ENCODE measurements at places on chromosomes 16 and 17.

GRCh38 chr16:79037521-79038373, 562.8 kb downstream of the MAF start:
- no peak for DNase-seq

DNA sequence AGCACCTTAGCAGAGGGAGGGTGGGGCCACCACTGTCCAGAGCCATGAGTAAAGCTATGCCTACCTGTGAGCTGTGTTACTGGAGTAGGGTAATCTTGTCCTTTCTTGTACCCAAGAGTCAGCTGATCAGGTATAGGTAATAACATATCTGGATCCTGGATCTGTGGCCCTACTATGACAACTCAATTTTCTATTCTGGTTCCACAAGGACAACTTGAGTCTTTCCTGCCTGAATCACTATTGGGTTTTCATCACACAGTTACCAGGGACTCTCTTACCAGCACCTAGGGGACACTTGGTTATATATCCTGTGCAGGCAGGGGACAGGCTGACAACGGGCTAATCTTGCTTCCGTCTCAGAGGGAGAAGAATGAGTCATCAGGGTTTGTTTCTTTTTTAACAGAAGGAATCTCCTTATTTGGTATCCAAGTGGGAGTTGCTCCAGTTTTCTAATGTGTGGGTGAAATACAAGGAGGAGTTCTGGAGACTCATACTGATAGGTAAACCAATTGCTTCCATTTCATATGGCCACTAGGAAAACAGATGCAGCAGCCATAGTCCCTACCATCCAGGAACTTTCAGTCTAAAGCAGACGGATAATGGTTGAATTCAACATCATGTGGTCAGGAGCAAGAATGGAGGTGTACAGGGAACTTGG, 6.8 kb downstream of the ZNF267 start:
- DNase-seq: no peak

DNA sequence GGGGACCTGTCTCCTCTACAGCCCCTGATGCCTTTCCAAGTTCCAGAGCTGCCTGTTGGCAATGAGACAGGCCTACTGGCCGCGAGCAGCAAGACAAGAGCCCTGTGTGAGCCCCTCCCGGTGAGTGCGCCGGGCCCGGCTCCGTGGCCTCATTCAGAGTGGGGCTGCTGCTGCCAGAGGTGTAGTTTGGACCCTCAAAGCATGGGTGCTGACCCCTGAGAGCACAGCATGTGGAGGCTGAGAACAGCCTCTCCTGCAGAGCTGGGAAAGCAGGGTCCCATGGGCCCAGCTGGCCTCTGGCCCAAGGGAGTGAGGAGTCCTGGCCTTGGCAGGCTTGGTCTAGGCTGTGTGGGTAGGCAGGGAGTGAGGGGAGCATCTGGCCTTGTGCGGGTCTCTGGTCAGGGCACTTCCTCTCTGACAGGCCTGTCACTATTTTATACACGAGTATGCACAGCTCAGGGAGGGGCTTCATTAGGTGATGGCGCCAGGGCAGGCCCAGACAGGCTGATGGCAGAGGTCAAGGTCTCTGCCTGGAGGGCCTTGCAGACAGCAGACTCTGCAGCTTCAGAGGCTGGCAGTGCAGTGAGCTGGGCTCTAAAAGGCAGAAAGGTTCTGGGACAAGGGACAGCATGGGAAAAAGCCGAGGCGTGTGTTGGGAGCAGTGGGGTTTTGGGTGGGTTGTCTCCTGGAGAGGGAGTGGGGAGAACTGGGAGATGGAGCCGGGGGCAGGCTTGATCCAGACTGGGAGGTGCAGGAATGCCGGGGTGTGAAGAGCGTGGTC, 43.4 kb downstream of the ADCY7 start:
- DNase-seq: peak; percentile 40

DNA sequence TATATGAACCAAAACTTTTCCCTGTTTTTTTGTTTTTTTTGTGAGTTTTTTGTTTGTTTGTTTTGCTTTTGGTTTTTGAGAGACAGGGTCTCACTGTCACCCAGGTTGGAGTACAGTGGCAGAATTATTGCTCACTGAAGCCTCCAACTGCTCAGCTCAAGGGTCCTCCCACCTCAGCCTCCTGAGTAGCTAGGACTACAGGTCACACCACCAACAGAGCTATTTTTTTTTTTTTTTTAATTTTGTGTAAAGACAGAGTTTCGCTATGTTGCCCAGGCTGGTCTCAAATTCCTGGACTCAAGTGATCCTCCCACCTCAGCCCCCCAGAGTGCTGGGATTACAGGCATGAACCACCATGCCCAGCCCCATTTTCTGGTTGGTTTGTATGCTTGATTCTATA, 28.6 kb downstream of the CMTM4 start:
- no peak for DNase-seq

DNA sequence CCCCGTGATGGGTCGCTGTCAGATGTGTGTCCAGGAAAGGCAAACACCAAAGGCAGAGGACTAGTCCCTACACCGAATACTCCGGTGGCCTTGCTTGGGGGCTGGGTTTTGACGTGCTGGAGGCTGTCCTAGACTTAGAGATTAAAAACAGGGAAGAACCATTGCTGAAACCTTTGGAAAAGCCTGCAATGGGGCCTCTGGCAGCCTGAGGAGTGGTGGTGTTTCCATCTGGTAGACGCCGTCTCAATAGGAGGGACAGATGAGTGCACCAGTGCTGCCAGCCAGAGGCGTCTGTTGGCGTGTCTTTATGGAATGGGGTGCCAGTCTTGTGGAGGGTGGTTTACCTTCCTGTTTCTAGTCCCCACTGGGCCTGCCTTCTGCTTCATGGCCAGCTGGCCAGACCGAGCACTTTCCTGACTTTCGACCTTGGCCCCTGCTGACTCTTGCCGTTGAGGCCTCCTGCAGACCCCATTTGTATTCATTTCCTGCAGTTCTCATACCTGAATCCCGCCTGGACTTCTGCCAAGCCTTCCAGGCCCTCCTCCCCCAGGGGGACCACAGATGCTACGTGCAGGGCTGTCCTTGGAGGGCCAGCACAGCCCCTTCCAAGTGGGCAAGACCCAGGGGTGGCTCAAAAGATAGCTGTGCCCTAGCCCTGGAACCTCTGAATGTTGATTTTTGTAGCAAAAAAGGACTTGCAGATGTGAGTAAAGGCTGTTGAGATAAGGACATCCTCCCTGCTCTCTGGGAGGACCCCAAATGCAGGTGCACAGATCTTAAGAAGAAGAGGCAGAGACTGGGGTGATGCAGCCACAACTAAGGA, 1.9 kb upstream of the DNASE1 start:
- DNase-seq: peak; percentile 35

DNA sequence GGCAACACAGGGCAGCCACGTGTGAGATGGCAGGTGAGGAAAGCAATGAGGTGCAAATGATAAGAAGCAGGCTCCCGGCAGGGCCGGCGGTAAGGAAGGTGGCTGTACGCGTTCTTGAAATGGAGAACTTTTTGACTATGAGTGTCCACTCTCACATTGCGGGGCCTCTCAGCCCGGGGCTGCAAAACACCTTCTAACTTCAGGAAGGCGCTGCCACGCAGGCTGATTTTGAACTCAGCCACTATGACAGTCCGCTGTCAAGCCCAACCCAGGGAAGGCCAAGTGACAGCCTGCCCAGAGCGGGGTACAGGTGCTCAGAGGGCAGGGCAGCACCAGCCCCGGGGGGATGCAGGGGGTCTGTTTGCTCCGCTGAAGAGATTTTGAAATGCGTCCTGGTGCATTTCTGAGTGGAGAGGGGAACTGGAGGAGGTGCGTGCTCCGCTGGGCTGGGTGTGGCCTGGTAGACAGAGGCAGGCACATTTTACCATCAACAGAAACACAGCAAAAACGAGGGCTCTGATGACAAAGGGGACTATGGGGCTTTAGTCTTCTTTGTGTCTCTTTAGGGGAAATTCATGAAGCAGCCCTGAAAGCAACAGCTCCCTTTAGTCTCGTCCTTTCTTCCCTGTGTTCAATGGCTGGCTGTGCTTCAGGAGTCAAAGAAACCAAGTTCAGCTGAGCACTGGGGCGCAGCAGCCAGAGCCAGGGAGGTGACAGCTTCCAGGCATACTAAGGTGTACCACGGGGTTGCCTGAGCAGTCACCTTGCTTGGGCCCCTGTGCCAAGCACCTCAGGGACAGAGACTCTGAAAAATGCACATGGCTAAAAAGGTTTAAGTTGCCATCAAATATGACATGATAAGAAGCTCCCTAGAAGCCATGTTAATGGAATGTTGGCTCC, 14.6 kb upstream of the SREBF1 start:
- DNase-seq: no peak

DNA sequence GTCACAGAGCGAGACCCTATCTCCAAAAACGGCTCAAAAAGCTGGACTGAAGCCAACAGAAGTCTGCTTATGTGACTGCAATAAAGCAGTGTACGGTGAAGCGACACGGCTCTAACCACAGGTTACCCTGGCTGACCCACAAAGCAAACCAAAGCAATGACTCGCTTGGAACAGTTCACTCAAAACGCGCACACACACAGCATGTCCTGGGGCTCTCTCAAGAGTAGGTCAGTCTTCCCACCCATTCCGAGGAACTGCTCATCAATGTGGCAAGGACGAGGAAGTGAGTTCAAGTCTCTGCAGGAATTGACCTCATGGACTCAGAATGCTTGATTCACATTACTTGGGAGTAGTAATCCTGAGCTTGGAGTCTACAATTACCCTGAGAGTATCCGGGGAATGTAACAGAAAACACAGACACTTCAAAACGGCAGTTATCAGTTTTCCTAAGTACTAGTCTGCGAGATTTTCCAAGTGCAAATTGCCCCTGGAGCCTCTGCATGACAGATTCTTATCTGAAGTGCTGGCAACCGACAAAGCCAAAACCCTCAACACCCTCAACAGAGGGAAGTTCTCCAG, 25.4 kb downstream of the PELP1 start:
- no peak for DNase-seq

GRCh38 chr16:84597931-84598351, 19.9 kb downstream of the COTL1 start:
- no peak for DNase-seq

DNA sequence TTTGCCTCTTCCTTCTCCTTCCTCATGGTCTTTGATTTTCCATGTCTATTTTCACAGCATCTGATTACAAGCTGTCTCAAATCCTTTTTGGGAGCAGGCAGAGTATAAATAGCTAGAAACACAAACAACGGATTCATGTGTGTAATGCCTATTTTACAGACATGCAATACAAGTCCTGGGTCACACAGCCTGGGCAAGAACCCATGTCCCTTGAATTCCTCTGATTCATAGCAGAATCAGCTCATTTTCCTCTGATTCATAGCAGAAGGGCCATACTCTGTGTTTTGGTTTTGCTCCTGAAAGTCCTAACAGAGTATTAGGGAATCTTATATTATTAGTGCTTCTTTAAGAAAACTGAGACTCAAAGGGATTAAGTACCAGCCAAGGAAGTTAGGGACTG, 71.3 kb downstream of the IRX5 start:
- DNase-seq: no peak

GRCh38 chr17:20128036-20128667, 119.0 kb downstream of the SPECC1 start:
- DNase-seq: no peak

GRCh38 chr17:41026715-41027471, at the start of gene KRTAP1-5:
Gene KRTAP1-5 (minus strand): TSS chr17:41027208. CDS start chr17:41027155, 53 bp downstream.
- DNase-seq: no peak

DNA sequence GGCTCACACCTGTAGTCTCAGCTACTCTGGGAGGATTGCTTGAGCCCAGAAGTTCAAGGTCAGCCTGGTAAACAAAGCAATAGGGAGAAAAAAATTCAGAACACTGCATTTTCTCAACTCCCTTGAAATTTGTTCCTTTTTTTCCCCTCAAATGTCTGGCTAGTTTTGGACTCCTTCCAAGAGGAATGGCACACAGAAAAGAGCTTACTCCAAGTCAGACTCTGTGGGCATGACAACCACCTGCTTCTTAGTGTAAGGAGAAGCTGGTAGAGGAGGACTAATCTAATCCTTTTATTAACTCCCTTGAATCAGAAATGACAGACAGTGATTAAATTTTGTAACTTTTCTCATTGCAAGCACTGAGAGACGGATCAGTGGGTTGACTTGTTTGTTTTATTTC, 27.9 kb upstream of the HYDIN start:
- no peak for DNase-seq

- no peak for DNase-seq
These were observed 41.1 kb upstream of the SOX9 start for GRCh38 chr17:72079700-72080099.

DNA sequence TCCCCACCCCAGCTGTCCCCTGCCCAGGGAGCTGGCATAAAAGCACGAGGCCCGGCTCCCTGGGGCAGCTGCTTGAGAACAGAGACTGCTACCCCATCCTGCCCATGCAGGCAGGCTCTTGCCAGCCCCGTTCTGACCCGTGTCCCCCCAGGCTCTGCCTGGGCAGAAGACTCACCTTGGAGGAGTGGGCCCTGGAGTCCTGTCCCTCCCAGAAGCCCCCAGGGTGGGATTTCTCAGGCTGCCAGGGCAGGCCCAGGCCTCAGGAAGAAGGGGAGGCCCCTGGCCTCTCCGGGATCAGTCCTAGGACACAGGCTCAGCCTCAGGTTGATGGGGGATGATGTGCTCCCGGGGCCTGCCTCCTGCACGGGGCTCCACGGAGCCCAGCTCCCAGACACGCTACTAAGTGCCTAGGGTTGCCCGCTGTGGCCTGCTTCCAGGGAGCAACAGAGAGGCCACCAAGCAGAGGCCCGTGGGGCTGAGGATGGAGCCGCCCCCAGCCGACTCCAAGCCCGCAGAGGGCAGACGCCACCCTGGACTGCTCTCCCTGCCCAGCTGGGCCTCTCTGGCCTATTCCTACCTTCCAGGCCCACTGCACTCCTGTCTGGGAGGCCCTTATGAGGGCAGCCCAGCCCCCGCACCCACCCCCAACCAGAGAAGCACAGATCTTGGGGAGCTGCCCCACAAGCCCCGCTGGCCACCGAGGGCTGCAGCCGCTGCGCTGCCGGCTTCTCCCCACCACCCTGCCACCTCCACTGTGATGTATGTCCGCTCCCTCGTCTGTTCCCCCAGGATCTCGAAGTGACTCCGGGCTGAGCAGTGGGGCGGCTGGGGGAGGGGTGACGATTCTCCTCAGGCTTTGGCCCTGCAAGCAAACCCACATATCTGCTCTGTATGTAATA, 1.7 kb downstream of the NME3 start:
- no peak for DNase-seq

DNA sequence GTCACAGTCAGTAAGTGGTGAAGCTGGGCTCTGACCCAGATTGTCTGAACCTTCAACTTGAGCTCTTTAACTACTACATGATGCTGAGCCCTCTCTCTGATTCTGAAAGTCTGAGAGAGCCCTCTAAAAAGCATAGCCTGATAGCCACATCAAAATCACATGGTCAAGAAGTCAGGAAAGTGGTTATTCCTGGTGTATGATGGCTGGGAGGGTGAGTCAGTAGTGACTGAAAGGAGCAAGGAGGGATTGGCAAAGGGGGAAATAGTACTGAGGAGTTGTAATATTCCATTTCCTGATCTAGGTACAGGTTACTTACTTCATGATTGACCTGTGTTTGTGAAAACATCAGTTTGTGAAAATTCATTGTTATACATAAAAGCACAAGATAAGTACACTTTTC, 89.1 kb downstream of the SSH2 start:
- no peak for DNase-seq

GRCh38 chr17:81713004-81713555, 996 bp downstream of the SLC25A10 start:
- DNase-seq: no peak

Data from breast epithelium (tissue), 4 donors.